Natural killer cell treated with Interleukin-12 subunit alpha and Interleukin-12 subunit beta and Interleukin-15 and Interleukin-18, amount 100 ng/mL, for 72 hours (primary cell): ENCODE measurements at places on chromosomes 13 and 19. TPM values are rescaled to one million over a fixed set of nuclear protein-coding genes. Genes with fewer than 3 reads are reported as not detected.

The KANK3 gene
- 1.5 TPM for total RNA-seq

The NANOS3 gene
- 0.95 TPM for total RNA-seq

The DLEU7 gene
- not detected for total RNA-seq

- DNase-seq: no peak
These were observed 12.9 kb downstream of the CCDC70 start for GRCh38 chr13:51874651-51875050.

- no peak for DNase-seq
These were observed 67.8 kb downstream of the ZNF728 start for GRCh38 chr19:22935151-22935550.
